Transverse colon (tissue), 4 donors: ENCODE measurements at places on chromosomes 5 and 9. TPM values are rescaled to one million over a fixed set of nuclear protein-coding genes. Genes with fewer than 3 reads are reported as not detected.
A peak's percentile ranks its signal among the peaks of the same experiment; 100 is the strongest.

The SLC31A1 gene
- total RNA-seq: 5.8 TPM

- H3K36me3 ChIP-seq: no peaks in the 10 kb centered on the region
- H3K4me1 ChIP-seq: no peaks in the 10 kb centered on the region
- no peaks in the 10 kb centered on the region for H3K27me3 ChIP-seq
- H3K4me3 ChIP-seq: peak overlapping the region; percentile 85
- DNase-seq: peak; percentile 29
- H3K27ac ChIP-seq: peak overlapping the region; percentile 94
Measured at GRCh38 chr5:58459146-58460001, 512 bp downstream of the PLK2 start.

DNA sequence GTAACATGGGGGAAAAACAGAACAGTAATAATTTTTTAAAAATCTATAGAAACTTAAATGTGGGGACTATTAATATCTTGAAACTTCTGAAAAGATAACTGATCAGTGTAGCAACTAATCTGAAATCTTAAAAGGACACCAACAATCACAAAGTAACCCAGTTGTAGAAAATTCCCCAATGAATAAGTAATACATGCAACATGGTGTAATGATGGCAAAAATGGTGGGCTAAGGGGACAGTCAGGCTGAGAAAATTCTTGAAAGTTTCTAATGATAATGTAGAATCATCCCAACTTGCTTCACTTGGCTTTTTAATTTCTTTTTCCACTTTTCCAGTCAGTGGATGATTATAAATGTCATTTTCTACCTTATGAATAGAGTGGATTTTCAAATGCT, 5.4 kb downstream of the NFIL3 start:
- H3K4me1 ChIP-seq: peaks cover 12% of the 10 kb centered on the region
- H3K36me3 ChIP-seq: no peaks in the 10 kb centered on the region
- peaks cover 6% of the 10 kb centered on the region for H3K27me3 ChIP-seq
- H3K4me3 ChIP-seq: no peak overlapping the region

DNA sequence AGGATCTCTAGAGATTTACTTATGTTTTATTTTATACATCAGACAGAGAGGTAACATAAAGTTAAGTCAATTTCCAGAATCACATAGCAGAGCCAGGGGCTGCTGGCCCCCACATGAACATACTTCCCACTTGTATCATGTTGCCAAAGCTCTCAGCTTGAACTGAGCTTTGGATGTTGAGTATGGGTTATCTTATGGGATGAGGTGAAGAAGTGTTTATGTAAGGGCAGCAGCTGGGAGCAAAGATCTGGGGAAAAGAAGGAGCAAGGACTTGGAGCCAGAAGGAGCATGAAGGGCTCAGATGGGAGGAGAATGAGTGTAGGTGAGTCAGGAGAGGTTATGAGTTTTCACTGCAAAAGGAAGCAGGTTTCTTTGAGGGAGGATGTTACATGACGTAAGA, 72.0 kb downstream of the MROH2B start:
- no peak overlapping the region for H3K27ac ChIP-seq
- no peak for DNase-seq
- no peaks in the 10 kb centered on the region for H3K36me3 ChIP-seq
- H3K4me1 ChIP-seq: no peaks in the 10 kb centered on the region
- H3K27me3 ChIP-seq: no peaks in the 10 kb centered on the region
- no peak overlapping the region for H3K4me3 ChIP-seq

DNA sequence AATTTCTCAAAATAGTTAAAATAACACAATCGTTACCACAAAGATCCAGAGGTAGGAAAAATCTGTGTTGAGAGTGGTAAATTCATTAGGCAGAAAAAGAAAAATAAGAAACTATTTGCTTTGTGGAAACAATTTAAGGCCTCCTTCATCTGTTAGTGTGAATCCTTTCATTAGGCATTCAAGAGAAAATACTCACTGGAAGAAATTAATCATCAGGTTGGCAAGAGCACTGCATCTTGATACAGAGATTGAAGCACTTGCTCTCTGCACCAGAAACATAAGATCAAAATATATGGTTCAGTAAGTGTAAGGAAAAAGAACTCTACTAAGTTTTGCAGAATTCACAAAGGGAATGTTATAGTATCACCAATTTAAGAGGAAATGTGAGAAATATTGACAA, 44.4 kb downstream of the TTC39B start:
- H3K4me3 ChIP-seq: no peak overlapping the region
- DNase-seq: no peak
- no peak overlapping the region for H3K27ac ChIP-seq
- H3K36me3 ChIP-seq: no peaks in the 10 kb centered on the region
- H3K4me1 ChIP-seq: no peaks in the 10 kb centered on the region
- H3K27me3 ChIP-seq: no peaks in the 10 kb centered on the region

DNA sequence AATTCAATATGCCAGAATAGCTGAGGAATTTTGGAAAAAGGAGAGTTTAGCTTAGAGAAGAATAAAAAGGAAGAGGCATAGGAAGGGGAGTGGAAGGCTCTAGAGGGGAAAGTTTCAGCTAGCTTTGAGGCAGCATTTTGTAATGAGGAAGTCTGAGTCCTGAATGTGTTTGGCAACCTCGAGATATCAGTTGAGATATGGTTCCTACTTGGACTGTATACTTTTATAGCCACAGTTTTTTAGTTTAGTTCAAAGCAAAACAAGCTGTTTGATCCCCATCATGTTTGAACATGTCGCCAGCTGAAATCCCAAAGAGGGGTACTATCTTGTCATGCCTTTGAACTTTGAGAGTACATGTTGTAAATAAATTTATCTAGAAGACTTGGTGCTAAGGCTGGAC, 559.0 kb upstream of the FTMT start:
- H3K4me3 ChIP-seq: no peak overlapping the region
- no peaks in the 10 kb centered on the region for H3K4me1 ChIP-seq
- no peaks in the 10 kb centered on the region for H3K27me3 ChIP-seq

DNA sequence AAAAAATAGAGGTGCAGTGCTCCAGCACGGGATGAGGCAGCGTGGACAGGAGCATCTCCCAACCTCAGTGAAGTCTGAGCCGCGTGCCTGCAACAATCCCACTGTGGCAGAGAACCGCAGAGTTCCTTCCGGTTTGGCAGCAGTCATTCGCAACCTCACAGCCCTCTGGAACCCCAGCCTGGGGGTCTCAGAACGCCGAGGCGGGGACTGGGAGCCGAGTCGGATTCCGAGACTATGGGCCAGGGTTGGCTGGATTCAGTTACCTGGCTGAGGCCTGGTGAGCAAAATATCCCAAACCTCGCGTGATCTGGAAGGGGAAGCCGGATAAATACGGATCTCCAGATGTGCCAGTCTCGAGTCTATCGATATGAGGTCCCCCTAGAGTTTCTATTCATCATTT, 27.0 kb downstream of the CDKN2A start:
- H3K4me3 ChIP-seq: no peak overlapping the region
- no peaks in the 10 kb centered on the region for H3K36me3 ChIP-seq
- no peak overlapping the region for H3K27ac ChIP-seq
- peaks cover 100% of the 10 kb centered on the region for H3K27me3 ChIP-seq
